ENCODE measurements at places on chromosomes 2 and 18.
A peak's percentile ranks its signal among the peaks of the same experiment; 100 is the strongest.

DNA sequence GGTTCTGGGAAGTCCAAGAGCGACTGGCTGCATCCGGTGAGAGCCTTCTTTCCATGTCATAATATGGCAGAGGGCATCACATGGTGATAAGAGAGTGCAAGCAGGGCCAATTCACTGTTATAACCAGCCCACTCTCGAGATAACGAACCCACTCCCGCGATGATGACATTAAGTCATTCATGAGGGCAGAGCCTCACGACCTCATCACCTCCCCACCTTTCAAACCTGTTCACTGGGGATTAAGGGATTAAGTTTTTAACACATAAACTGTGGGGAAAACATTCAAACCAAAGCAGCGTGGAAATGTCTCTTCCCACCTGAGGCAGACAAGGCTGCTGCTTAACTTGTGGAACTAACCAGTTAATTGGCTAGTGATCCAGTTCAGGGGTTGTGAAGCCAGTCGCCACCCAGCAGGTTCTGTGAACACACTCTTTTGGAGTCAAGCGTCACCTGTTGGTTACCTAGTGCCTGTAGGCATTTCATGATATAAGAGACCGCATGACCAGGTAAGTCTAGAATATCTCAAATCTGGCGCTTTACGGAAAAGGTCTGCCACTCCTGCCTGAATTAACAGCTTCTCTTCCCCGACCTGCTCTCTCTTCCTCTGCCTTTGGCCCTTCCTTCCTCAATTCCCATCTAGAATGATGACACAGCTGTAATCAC, 54.3 kb downstream of the EDAR start:
- no peak for DNase-seq

- DNase-seq: peak; percentile 77
These were observed 23.2 kb upstream of the ZNF516 start for GRCh38 chr18:76518123-76518859.

- DNase-seq: no peak
These were observed 66.5 kb downstream of the CLHC1 start for GRCh38 chr2:55165626-55166025.

DNA sequence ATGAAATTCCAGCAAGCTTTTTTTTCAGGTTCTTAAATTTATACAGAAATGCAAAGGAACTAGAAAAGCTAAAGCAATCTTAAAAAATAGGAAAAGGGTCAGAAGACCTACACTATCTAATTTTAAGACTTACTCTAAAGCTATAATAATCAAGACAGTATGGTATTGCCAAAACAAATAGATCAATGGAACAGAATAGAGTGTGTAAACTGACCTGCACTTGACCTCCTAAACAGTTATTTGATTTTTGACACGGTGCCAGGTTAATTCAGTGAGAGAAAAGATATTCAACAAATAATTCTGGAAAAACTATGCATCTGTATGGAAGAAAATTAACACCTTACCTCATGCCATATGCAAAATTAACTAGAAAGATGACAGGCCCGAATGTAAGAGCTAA, 73.6 kb downstream of the OLA1 start:
- no peak for DNase-seq

GRCh38 chr18:75531212-75531850, 103.8 kb upstream of the SMIM21 start:
- DNase-seq: peak; percentile 52

Measured in muscle of leg (tissue), 16 donors.